ENCODE measurements at places on chromosomes 3 and 15. TPM values are rescaled to one million over a fixed set of nuclear protein-coding genes. Genes with fewer than 3 reads are reported as not detected.

DNA sequence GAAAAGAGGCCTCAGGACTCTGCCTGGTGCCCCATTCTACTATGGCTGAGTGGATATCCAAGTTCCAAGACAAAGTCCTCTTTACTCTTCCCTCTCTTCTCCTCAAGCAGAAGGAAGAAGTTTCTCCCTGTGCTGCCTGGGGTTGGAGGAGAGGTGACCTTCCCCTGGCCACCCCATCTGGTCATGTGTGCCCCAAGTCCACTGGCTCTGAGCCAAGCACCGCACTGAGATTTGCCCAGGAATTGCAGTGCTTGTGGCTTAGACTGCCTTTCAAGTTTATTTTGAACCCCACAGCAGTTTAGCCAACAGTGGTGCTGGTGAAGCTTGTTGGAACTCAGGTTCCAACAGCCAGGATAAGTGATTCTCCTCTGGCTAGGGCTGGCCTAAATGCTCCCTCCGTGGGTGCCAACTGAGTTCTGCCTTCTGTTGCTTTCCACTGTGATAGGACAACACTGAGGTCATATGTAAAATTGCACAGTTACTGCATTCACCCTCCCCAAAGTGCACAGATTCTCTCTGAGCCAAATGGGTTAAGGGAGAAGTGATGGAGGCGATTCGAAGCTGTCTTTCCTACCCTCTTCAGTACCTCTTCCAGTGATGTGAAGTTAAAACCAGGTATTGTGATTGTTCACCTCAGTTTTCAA lies 69.9 kb downstream of the TMCO5A start:
- DNase-seq, result no peak

The UTS2B gene
- total RNA-seq, result 0.26 TPM

The KNG1 gene
- total RNA-seq, result 0.23 TPM

The GOLGA8G gene
- not detected for total RNA-seq

The CORO2B gene
- total RNA-seq, result 0.36 TPM

The ACSBG1 gene
- 0.31 TPM for total RNA-seq

GRCh38 chr3:121995161-121996137 lies 26.6 kb downstream of the ILDR1 start:
- peak; percentile 15 for DNase-seq

- no peak for DNase-seq
Observed at GRCh38 chr15:100877551-100877950, 2.1 kb upstream of the ALDH1A3 start.

The CKMT1A gene
- 4.6 TPM for total RNA-seq

The NR2E3 gene
- 0.98 TPM for total RNA-seq

The NANOGP8 gene
- not detected for total RNA-seq

The EOGT gene
- total RNA-seq, result 29.1 TPM

DNA sequence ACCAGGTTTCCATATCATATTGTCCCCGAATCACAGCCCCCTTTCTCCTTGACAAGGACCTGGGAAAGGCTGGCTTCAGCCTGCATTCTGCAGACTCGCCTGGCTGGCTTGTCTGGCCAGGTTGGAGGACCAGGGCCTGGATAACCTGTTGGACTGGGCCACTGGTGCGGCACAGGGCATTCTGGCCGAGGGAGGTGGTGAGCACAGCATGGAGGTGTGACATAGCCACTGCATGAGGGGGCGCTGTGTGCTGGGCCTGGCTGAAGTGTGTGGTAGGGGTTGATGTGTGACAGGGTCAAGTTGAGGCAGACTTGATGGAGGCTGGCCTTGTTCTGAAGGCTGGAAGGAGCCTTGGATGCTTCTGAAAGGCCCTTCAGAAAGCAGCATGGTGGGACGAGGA lies 2.9 kb downstream of the ESYT3 start:
- no peak for DNase-seq

- peak; percentile 89 for DNase-seq
Observed at GRCh38 chr15:39127925-39128617, 452.8 kb upstream of the THBS1 start.

GRCh38 chr15:94185547-94186236 lies 45.7 kb upstream of the MCTP2 start:
- DNase-seq, result no peak

GRCh38 chr3:189195302-189195701 lies 23.5 kb downstream of the TPRG1 start:
- no peak for DNase-seq

The PLA1A gene
- not detected for total RNA-seq

DNA sequence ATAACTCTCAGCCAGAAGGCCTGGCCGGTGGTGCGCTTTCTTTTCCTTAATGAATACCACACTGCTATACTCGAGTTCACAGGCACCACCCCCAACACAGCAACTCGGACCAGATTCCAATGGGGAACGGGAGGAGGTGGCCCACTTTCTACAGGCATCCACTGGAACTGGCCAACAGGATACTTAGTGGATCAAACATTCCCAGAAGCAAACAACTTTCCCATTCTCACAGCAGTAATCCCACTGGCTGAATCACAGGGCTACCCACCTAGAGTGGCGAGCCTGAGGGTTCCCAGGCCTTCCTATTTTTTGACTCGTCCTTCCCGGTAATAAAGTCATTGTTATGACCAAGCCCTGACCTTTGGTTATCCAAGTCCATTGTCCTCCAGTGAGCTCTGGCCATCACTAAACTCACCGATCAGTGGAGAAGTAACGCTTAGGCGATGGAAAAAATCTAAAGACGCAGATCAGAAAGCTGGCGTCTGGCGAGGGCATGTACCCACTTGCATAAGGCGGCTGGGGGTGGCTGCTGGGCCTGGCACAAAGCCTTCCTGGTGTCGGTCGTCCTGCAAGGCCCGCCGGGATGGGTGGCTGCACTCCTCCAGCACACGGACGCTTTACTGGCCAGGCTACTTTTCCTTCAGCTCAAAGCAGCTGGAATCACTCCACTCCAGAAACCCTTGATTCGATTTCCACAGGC lies 1.2 kb downstream of the EOGT start:
- DNase-seq, result no peak

GRCh38 chr3:50632450-50632849 lies 15.5 kb downstream of the MAPKAPK3 start:
- no peak for DNase-seq

Measured in Panc1 (cell line).